ENCODE measurements at places on chromosomes 12 and 14.

- DNase-seq: no peak
These were observed 22.4 kb downstream of the XRCC3 start for GRCh38 chr14:103692871-103693270.

GRCh38 chr14:103858063-103858781, 10.8 kb upstream of the PPP1R13B start:
- no peak for DNase-seq

- DNase-seq: no peak
These were observed 136.0 kb downstream of the KSR2 start for GRCh38 chr12:117832459-117833457.

DNA sequence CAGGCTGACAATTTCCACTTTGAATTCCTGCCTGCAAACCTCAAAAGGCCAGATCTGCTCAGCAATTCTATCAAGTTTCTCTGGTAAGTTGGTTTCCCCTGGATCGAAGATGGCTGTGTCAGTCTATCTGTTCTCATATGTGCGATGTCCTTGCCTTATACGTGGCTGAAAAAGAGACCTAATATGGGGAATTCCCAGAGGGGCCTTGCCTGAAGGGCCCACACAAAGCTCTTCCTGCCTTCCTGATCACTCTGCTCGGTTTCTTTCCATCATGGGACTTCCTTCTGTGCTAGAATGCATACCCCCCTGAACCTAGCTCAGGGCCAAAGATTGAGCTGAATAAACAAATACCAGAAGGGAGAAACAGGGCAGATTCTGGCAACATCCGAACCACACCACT, 13.2 kb downstream of the TCL1B start:
- DNase-seq: no peak

DNA sequence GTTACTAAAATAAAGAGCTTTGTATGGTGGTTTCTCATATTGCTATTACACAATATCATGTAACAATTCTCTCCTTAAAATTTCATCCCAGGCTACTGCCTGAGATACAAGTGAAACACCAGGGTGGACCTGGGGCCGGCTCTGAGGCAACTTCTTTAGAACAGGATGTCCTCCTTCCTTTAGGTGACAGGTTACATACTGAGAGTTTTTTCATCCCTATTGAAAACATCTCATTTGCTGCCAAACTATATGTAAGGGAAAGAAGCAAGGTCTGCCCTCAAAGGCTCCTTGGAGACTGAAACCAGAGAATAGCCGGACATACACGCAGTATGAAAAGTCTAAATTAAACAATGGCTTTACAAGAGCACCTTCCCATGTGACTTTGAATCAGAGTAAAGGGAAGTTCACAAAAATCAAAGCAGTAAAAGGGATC, 139.9 kb downstream of the DUSP6 start:
- DNase-seq: no peak

DNA sequence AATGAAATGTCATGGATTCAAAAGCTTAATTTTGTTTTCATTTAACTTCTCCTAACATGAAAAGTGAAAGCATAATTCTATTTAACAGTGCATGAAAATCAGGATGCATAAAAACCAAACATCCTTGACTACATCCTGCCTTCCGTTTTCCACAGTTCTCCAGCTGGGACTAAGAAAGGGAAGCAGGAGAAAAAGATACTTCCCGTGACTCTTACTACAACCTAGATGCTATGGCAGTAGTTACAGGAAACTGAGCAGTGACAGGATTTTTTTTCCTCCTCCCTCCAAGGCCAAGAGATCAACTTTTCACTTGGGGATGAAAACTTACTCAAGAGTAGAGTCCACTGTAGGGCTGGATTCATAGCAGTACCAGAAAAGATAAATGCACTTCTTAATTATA, 2.6 kb downstream of the EXOC5 start:
- no peak for DNase-seq

- no peak for DNase-seq
These were observed 24.7 kb upstream of the B4GALNT1 start for GRCh38 chr12:57657744-57658143.

DNA sequence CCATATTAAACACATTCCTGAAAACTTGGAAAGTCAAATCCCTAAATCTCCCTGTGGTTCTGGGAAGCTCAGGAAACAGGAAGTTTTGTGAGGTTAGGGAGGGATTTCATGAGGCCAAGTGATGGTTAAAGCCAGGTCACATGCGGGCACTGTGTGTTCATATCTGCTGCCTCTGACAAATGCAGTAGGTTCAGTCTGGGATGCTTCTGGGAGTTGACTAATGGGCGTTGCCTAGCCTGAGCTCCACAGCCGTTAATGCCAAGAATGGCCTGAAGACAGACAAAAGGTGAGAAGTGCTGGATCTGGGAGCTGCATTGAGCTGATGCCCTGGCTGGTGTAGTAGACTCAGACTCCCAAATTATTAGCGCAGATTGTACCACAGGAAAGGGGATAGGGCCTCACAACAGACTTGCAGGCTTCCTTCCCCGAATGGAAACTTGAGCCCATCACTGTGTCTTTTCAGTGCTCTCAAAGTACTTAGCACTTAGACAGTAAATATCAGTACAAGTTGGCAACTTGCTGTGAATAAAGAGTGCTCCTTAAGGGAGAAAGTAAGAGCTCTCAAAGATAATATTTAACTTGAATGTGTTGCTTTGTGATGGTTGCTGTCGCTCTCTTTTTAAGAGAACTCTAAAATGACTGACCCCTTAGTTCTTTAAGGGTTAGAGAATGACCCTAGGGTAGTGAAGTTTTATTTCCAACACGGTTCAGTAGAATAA, 17.3 kb downstream of the GSG1 start:
- no peak for DNase-seq

GRCh38 chr12:3200032-3200617, 122.9 kb downstream of the TSPAN9 start:
- DNase-seq: peak; percentile 63

- DNase-seq: no peak
These were observed 9.8 kb downstream of the MEG3 start for GRCh38 chr14:100835548-100836310.

DNA sequence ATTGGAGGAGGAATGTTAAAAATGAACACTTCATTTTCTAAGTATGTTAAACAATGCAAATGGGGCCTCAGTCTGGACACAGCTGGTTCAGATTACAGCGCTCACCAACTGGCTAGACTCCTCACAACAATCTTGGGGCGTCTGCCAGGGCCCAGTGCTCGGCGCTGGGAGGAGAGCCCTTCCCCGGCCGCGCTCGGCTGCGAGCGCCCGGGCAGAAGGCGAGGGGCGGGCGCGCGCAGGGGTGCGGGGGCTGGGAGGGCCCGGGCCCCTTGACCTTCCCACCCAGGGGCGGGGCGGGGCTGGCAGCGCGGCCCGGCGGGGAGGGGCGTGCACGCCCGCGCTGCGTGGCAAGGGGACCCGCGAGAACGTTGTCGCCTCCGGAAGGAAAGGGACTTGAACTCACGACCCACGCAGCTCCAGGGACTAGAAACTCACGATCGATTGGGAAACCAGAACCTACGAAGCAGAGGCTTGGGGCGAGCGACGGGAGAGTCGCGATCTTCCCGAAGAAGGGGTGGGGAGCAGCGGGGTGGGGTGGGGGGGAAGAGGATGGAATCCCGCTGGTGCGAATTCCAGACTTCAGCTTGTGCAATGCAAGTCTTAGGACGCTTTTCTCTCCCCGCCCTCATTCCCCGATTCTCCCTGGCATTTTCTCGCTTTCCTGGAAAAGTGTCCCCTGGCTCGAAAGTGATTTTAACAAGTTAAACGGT, at the start of gene FBLN5:
TSS of gene FBLN5 (minus strand) at position 220 of the 710 bp plus-strand sequence. CDS start 465 bp downstream, outside the sequence.
- DNase-seq: peak; percentile 33

DNA sequence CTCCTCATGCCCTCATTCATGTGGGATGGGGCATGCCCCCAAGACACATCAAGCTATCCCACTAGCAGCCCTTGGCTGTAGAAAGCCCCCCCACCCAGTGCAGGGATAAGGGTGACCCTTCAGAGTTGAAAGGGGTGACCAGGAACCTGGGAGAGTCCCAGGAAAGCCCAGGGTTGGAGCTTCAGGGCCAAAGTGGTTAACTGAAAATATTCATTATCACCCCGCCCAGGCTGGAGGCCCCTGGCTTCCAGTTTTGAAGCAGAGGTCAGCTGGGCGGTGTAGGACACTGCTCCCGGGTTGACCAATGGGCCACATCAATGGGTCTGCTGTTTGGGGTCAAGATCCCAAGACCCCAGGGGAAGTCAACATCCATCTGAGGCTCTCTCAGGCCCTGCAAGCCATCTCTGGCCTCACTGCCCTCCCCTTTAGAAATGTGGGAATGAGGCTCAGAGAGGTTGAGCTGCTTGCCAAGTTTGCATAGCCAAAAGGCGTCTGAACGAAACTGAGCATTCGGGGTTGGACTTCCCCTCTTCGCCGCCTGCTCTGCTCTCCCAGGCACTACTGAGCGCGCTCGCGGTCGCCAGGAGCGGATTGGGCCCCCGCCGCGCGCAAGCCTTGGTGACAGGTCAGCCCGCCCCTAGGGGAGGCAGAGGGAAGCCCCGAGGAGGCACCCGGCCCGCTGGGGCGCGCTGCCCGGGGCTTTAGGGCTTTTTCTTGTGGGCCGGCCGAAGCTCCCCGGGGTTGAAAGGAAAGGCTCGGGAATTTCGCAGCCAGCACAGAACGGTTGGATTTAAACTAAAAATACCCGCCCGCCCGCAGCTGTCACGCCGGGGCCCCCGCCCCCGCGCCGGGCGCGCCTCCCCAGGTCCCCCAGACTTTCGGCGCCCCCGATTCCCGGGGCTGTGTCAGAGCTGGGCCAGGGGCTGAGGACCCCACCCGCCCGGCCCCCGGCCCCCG, 576 bp downstream of the SYNE3 start:
- no peak for DNase-seq

DNA sequence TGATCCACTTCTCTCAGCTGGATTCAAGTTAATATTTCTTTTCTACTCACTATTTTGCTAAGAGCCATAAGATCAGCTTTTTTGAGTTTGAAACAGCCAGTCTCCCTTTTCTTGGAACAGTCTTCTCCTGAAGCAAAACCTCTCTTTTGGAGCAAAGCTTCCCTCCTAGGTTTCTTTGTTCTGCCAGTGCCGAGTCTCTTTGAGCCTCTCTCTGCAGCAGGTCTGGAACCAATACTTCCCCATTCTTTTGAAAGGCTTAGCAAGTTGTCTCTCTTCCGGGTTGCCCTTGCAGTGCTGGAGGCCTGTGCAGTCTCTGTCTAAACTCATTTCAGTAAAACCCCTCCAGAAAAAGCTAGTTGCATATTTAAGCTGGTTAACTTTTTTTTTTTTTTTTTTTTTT, 454.8 kb downstream of the NOVA1 start:
- no peak for DNase-seq

- DNase-seq: no peak
These were observed 268.6 kb upstream of the CRY1 start for GRCh38 chr12:107361970-107362369.

DNA sequence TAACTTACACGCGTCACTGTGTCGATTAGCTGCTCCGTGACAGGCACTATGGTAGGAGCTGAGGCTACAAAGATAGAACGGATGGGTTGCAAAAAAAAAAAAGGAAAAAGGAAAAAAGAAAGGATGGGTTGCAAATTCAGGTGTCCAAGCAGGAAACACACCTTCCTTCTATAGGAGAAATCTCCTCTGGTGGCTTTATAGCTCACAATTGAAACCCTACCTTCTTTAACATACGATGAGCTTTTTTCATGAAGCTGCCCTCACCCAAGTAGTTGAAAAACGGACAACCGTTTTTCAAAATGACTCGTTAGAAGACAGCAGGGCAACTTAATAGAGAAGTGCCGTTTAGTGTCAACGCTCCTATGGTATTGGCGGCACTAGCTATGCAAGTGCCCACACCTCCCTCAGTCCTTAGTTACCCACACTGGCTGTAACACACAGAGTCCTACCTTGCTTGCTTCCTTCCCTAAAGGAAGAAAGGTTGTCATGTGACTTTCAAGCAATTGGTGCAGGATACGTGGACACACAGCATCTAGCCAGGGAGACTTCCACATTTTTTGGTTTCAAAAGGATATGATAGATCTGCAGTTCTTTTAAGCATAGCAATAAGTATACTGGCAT, 682 bp upstream of the TRIP11 start:
- no peak for DNase-seq

- DNase-seq: no peak
These were observed 53.0 kb upstream of the CORO1C start for GRCh38 chr12:108784270-108784669.

- no peak for DNase-seq
These were observed 33.7 kb upstream of the PYGL start for GRCh38 chr14:50977863-50978528.

DNA sequence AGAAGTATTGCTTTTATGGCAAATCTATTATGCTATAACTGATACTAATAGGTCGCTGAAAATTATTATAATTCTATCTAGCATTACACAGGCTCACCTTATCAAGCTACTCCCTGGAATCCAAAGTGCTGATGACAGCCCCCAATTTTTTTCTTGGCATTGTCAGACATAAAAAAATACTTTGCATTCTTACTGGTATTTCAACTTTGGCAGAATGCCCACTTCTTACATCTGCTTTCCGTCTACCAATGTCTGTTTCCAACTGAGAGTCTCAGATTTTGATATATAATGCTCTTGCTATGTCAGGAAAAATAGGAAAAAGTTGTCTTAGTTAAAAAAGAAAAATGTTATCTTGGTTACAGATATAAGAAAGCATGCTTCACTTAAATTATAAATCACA, 615.4 kb downstream of the C12orf50 start:
- no peak for DNase-seq

- DNase-seq: peak; percentile 42
These were observed 37.6 kb downstream of the PACS2 start for GRCh38 chr14:105351920-105352851.

DNA sequence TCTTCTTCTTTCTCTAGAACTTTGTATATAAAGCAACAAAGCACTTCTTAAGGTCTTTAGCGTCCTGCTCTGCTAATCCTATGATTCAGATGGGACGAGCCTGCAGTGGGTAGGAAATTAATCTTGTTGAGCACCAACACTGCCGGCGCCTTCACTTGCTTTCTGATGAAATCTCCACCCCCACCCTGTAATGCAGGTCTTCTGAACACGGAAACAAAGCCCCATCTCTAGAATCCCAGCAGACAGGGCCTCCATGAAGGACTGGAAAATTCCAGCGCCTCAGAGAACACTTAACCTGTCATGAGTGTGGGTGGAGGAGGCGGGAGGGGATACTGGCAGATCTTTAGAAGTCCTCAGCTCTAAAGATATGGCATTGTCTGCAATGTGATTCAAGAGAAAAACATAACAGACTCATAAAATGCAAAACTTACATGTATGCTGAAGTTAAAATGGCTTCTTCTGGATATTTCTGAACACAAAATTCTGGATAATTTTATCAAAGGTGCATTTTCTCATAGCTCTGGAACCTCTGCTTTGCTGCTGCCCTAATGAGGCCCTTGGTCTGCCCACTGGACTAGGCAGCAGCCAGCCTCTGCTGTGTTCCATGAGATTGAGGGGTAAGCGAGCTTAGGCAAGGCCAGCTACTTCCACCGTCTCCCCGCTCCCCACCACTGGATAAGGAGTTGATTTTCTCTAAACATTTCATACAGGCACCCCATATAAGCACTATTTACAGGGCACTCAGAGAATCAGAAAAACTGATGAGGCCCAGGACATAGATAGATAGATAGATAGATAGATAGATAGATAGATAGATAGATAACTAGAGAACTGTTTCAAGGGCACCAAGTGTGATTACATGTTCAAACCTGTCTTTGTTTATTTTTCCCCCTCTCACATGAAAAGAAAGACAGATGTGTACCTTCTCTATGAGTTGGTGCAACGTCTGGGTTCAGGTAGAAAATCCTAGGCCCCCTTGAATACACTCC, 43.1 kb downstream of the ZFP36L1 start:
- no peak for DNase-seq

- no peak for DNase-seq
These were observed 5.6 kb downstream of the REM2 start for GRCh38 chr14:22888662-22889061.

- peak; percentile 75 for DNase-seq
These were observed 169.2 kb downstream of the SLC41A2 start for GRCh38 chr12:104788840-104789271.
